NCI-H345 (cell line): ENCODE measurements at places on chromosomes 12 and 14.

- no peak for DNase-seq
These were observed 21.4 kb downstream of the SOCS2 start for GRCh38 chr12:93593843-93594242.

DNA sequence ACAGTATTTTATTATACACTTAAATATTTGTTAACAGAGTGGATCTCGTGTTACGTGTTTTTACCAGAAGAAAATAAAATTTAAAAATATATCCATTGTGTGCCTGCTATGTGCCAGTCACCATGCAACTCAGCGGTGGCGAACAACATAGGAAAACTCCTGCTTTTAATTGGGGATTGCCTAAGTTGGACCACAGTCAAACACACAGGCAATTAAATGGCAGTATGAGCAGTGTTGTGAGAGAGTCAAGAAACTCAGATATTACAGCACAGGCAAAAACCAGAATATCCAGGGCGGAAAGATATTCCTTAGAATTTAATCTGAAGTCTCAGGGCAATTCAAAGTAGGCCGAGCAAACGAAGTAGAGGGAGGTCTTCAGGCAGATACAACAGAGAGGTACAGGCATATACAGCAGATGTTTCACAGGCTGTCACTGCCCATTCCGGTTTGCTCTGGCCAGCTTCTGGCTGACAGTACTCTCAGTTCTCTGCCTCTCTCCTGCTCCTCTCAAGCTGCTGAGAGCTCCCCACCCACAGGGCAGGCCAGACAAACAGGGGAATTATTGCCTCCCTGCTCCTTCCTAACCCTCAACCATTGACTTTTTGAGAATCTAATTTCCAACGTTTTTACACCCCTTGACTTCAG, 540.2 kb upstream of the TMEM132C start:
- no peak for DNase-seq

- DNase-seq, result peak; percentile 66
These were observed 45.4 kb downstream of the DCAF5 start for GRCh38 chr14:69107407-69108003.

- no peak for DNase-seq
These were observed 35.1 kb upstream of the PPP2R5E start for GRCh38 chr14:63578300-63578699.

DNA sequence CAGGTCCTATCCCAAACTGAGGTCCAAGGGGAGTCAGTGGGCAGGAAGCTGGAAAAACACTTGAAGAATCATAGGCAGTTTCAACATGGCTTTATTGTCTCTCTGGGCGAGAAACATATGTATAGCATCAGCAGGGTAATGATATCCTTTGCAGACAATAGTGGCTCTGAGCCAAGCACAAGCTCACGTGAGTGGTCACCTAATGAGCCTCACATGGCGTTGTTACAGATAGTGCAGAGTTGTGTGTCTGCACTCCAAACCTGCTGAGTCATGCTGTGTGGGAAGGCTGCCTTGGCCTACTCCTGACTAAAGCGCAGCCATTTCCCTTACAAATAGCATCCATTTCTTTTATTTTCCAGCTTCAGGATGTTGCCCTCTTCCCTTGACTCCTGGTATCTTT, 105.2 kb upstream of the SYT1 start:
- DNase-seq, result no peak

- no peak for DNase-seq
These were observed 516.7 kb upstream of the TMEM132C start for GRCh38 chr12:127750076-127750840.

DNA sequence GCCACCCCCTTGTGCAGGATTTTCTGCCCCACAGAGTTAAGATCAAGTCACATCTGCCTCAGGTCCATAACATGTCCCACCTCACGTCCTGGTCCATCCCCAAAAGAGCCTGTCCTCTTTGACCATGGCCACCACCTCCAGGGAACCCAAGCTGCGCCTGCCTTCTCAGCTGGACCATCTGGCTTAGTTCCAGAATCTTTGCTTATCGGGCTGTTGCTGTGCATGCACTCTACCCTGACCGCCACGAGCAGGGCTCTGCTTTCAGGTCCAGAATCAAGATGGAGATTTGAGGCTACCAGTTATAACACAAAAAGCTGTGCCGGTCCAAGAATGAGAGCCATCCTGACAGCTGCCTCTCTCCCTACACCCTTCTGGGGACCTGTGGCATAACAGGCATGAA, 326.7 kb downstream of the DPF3 start:
- no peak for DNase-seq

DNA sequence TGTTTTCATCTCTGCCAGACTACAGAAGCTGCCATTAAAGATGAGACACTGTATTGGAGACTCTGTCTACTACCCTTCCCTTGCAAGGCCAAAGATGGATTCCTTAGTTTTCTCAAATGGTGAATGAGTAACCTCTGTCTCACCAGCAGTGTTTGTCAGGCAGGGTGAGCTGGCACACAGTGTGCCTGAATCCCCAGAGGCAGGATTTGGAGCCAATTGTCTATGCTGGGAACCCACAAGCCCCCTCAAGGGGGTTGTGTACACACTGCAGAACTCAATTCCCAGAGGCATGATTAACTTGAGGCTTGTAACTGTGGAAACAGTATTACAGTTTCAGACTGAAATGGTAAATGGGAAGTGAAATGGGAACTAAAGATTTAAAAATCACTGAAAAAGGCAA, 136.8 kb upstream of the PTPRB start:
- DNase-seq, result peak; percentile 55

DNA sequence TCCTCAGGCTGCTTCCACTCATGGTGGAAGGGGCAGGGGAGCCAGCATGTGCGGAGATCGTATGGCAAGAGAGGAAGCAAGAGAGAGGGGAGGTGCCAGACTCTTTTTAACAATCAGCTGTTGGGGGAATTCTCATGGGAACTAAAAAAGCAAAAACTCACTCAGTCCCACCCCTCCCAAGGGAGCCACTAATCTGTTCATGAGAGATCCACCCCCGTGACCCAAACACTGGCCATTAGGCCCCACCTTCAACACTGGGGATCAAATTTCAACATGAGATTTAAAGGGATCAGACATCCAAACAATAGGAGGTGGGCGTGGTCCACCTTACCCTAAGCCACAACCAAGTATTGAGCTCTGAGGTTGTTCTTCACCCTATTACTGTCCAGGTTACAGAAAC, 375.1 kb downstream of the GRIN2B start:
- no peak for DNase-seq

DNA sequence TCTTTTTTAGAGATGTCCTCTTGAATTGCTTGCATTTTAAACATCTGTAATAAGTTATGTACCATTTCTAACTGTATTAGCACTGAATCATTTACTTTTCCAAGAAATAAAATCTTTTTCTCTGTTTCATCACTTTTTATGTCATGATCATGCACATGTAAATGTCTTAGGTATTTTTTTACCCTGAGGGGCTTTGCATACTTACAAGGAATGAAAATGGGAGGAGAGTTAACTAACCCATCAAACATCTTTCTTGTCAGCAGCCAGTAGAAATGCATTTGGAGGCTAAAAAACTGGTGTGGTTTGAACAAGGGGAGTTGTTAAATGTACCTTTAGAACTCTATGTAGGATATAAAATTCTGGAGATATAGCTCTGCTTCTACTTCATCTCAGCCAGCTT, 1080.3 kb downstream of the GALC start:
- DNase-seq, result no peak

GRCh38 chr12:116561181-116561821, 2.1 kb downstream of the MAP1LC3B2 start:
- no peak for DNase-seq

GRCh38 chr14:50085570-50086320, 30.6 kb downstream of the VCPKMT start:
- no peak for DNase-seq

GRCh38 chr12:9694241-9694640, 24.7 kb downstream of the CLEC2D start:
- DNase-seq, result no peak

- no peak for DNase-seq
These were observed 925 bp upstream of the MIPOL1 start for GRCh38 chr14:37196604-37197420.

DNA sequence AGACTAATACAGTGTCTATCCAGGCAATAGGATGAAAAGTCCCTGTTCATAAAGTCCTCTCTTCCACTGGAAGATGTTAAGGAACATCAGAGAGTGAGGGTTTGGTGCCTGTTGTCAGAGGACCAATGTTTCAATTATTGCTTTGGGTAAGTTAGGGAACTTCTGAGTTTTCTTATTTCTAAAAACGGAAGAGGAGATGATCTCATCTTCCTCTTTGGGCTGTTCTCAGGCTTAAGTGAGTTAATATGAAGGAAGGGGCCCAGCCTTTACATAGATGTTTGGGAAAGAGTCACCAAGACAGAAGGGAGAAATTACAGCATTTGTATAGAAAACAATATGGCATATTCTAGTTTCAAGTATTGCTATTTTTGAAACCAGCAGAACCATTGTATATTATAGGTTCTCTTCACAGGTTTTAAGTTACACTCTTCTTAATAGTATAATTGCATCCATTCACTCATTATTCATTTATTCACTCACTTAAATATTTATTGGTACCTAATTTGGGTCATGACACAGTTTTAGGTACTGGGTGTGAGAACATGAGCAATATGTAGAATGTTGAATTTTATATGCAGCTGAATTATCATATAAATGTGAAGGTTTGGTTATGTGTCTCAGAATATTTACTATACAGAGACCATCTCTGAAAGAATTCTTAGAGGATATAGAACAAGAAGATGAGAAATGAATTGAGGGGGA, 68.5 kb upstream of the LRIG3 start:
- DNase-seq, result no peak

- DNase-seq, result no peak
These were observed 72.3 kb downstream of the B4GALNT3 start for GRCh38 chr12:531951-532585.

DNA sequence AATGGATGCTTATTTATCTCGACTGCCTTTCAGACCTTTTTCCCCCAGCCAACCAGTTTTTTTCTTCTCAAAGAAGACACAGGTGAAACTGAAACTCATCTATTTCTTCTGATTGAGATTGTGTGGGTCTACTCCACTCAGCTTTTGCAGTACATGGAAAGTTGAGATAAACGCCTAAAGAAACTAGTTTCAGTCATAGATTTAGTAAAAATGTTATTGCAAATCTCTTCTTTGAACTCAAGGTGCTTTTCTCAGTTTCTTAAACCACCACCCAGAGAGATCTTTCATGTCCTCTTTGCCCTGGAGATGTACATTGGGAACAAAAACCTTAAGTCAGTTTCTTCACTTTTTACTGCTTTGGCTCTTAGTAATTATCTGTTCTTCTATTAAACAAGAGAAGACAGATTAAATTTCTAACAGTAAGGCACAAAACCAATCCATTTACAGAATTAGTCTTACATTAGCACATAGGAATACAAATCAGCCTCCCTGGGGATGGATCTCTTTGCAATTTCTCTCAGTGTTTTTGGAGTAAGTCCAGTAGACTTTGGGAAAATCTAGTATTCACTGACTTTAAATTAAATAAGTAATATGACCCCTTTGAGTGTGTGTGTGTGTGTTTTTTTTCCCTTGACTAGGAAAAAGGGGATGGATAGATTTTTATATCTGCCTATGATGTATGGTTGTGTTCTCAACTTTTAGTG, 11.6 kb downstream of the FBXW8 start:
- no peak for DNase-seq

DNA sequence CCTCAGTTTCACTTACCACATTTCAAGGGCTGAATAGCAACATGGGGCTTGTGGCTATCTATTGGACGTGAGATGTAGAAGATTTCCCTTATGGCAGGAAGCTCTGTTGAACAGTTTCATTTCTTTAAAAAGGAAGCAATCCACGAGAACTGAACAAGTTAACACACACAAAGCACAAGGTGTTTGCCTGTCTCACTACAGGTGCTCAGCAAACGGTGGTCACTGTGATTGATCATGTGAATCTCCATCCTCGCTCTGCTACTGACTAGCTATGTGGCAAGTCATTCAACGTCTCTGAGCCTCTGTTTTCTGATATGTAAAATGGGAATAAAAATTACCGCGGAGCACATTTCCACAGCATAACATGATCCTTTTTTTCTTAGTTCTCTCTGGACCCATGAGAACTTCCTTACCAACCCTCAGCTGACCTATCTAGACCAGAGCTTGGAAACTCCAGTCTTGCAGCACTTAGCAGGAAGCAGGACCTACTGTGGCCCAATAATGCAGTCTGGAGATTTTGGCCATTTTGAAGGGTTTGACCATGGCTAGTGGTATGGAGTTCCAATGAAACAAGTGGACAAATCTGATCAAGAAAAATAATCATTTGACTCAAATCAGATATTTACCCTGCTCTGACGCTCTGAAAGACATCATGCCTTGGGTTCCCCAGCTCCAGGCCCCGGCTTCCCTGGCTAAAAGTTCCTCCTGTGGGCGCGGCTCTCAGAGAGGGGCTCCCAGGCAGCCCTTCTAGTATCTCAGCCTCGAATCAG, 278.8 kb downstream of the ZFP36L1 start:
- no peak for DNase-seq

DNA sequence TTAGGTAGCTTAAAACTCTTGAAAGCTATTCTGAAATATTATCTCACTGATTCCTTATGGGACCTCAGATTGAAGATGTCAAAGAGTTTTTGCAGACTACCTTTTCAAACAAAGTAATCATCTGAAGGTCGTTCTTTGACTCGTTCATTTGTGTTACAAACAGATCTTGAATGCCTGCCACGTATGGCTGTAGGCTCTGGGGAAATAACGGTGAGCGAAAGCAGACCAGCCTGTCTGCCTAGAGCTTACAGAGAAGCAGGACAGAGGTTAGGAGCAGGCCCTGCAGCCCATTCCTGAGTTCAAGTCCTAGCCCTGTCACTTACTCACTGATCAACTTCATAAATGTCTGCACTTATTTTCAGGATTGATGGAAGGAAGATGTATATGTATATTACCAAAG, 83.6 kb downstream of the FLRT2 start:
- no peak for DNase-seq

GRCh38 chr14:55118761-55119160, 10.3 kb upstream of the LGALS3 start:
- no peak for DNase-seq

DNA sequence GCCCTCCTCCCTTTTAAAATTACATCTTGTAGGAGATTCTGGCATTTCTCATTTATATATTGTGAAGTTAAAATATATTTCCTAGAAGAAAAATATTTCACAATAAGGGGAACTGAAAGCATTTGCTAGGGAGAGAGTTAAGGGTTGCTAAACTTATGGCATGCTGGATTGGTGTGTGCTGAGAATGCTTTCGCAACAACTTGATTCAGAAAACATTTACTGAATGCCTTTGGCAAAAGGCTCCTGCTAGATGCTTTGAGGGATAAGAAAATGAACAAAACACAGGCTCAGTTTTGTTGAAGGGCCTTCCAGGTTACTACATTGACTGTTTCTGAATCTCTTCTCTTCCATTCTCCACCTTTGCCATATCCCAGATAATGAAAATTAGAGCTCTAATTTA, 67.5 kb downstream of the DIP2B start:
- no peak for DNase-seq

GRCh38 chr12:123671876-123672275, 963 bp downstream of the TCTN2 start:
- DNase-seq, result no peak

DNA sequence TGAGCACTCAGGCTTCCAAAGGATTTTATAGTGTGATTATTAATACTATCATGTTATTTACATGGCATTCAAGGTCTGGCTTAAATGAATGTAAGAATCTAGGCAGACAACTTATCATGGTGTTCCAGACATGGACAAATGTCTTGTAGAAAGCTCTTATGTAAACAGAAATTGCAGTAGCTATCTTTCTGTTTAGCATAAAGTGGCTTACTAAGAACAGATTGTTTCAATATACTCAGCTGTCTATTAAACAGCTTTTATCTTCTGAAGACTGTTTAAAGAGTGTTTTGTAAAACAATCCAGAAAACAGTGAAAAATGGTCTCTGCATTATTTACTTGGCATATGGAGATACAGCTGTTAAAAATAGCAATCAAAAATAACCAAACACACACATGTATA, 1061.8 kb upstream of the SEL1L start:
- no peak for DNase-seq
